Adrenal gland (tissue), 19 donors: ENCODE measurements at places on chromosomes 4 and X. TPM values are rescaled to one million over a fixed set of nuclear protein-coding genes. Genes with fewer than 3 reads are reported as not detected.

The RHOXF1 gene
- total RNA-seq = not detected

The AR gene
- total RNA-seq = 7.5 TPM

The AFP gene
- total RNA-seq = 1.5 TPM

DNA sequence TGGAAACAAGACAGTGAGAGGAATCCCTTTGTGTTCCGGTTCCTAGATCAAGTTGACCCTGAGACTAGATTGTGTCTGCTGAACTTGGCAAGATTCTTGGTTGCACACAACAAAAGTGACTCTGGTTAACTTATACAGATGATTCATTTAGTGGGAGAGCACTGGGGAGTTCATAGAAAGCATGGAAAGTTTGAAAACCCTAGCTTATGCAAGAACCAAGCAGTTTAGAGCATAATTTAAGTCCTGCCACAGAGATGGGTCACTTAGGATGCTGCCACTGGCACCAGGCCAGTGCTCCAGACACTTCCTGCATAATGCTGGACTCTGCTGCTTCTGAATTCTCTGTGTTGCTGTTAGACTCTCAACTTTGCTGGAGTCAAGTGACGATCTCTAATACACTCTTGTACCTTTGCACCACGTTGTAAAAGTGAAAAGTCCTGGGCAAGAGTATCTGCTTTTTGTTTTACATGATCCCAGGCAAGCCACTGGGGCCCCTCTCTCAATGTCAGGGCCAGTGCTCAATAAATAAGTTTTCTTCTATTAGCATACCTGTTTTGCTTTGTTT lies 12.7 kb upstream of the DCUN1D4 start:
- no peak overlapping the region for H3K4me3 ChIP-seq
- no peaks in the 10 kb centered on the region for H3K27me3 ChIP-seq
- no peak for DNase-seq
- H3K36me3 ChIP-seq = no peaks in the 10 kb centered on the region
- H3K27ac ChIP-seq = no peak overlapping the region

DNA sequence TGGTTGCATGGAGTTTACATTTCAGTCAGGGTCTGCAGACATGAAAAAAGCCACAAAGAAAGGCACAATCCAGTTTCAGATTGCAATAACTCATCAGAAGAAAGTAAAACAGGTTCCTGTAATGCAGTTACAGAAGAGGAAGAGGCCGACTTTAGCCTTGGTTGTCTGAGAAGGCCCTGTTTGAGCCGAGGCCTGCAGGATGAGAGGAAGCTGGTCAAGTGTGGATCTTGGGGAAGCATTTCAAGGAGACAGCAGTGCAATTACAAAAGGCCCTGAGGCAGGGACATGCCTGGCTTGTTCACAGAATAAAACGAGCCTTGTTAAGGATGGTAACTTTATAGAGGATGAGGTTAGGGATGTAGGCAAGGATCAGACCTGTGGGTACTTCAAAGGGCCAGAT lies 62.4 kb downstream of the AFF2 start:
- no peaks in the 10 kb centered on the region for H3K4me1 ChIP-seq
- no peaks in the 10 kb centered on the region for H3K27me3 ChIP-seq
- DNase-seq = no peak
- no peak overlapping the region for H3K4me3 ChIP-seq

DNA sequence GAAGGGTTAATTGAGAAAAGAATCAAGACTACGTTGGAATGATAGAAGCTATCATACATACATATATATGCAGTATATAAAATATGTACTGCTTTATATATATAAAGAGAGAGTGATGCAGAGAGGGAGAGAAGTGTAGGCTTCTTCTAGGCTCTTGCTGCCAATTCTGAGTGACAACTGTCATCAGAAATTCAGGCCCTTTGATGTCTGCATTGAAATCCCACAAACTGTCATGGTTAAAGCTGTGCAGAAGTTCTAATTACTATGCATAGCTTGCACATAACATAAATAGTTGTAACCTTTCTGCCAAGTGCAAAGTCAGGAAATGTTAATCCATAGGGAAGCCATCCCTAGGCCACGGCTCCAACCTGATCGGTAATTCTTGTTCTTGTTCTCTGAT lies 251.0 kb downstream of the STIM2 start:
- no peaks in the 10 kb centered on the region for H3K36me3 ChIP-seq
- no peaks in the 10 kb centered on the region for H3K27me3 ChIP-seq
- DNase-seq = no peak

- H3K36me3 ChIP-seq = no peaks in the 10 kb centered on the region
- peaks cover 27% of the 10 kb centered on the region for H3K27me3 ChIP-seq
- no peak for DNase-seq
- H3K4me3 ChIP-seq = no peak overlapping the region
- no peak overlapping the region for H3K27ac ChIP-seq
- H3K4me1 ChIP-seq = no peaks in the 10 kb centered on the region
Measured at GRCh38 chrX:137198040-137198439, 164.2 kb upstream of the GPR101 start.
